ENCODE measurements at places on chromosomes 16 and 17.

GRCh38 chr17:28174352-28175046 is 132.0 kb downstream of the NLK start:
- peak; percentile 14 for DNase-seq

DNA sequence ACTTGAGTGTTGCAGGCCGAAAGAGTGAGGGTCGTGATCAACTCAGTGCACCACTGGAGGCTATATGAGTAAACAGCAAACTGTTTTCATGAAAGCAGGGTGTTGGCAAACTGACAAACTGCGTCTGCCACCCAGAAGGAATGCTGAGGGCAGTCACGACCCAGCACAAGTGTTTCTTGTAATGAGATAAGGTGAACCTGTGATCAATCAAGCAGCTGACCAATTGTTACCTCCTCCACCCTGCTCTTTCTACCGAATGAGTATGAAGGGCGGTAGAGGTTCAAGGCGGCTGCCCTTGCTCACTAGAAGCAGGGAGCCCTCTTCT is 5.5 kb upstream of the SRL start:
- no peak for DNase-seq

- DNase-seq: no peak
These were observed 12.9 kb downstream of the PRSS22 start for GRCh38 chr16:2845116-2845515.

GRCh38 chr16:55308973-55309372 is 15.0 kb upstream of the IRX6 start:
- DNase-seq: no peak

DNA sequence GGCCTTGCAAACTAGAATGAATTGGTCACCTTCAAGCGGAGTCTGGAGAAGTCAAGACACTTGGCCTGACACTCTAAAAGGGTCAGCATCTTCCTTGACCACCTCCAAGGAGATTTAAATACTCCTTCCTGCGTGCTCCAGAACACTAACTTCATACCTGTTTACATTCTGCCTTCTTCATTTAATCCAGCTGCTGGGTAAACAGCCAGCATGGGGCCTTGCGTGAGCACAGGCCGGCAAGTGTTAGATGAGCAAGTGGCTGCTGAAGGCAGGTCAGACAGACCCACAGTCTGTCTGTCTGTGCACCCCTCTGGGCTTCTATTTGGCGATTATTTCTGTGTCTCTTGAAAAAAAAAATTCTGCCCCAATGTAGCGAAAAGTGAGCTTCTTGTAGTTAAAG is 153.8 kb downstream of the MSI2 start:
- DNase-seq: no peak

DNA sequence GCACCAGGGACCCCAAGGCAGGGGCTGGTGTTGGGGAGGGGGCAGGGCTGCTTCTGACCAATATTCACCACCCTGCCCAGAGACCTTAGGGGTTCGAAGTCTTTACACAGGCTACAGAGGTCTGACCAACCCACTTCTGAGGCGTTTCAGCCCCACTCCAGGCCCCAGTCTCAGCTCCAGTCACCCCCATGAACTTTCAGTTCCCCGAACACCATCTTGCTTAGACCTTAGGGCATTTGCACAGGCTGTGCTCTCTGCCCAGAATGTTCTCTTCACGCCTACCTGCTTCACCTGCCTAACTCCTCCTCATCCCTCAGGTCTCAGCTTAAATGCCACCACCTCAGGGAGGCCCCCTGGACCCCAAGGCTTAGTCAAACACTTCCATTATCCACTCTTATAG is 25.8 kb upstream of the CPNE2 start:
- DNase-seq: no peak

DNA sequence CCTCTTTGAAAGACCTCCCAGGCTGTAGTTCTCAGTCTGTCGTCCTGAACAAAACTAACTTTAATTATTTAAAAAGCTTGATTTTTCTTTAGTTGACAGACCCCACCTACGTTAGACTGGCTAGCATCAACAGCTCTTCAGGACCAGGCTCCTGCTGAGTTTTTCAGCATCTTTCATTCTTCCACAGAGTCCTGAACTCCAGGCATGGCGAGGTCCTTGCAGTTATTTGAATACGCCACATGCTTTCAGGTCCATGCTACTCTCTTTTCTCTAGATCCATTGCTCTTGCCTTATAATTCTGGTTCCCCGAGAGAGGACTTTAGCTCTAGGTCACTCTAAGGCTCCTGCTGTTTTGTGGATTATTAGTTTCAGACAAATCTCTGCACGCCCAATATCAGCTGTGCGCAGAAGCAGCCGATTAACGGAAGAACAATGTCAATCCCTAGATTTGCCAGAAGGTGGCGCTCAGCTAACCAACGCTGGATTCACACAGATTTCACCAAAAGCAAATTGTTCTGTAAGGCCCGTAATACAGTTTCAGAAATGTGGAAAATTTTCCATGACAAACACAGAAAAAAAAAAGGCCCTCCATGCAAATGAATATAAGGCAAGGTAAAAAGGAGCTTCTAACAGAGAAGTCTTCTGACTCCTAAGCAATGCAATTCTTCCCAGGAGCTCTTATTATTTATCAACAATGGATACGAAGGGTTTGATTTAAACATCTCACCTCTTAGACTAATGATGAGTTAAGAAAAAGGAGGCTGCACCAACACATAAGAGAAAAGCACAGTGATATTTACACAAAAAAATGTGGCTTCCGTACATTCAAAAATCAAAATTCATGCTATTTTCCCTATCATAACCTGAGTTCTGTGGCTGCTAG is 33.5 kb upstream of the BCO1 start:
- DNase-seq: peak; percentile 11

- no peak for DNase-seq
These were observed 28.6 kb upstream of the ITGA3 start for GRCh38 chr17:50027172-50027880.

DNA sequence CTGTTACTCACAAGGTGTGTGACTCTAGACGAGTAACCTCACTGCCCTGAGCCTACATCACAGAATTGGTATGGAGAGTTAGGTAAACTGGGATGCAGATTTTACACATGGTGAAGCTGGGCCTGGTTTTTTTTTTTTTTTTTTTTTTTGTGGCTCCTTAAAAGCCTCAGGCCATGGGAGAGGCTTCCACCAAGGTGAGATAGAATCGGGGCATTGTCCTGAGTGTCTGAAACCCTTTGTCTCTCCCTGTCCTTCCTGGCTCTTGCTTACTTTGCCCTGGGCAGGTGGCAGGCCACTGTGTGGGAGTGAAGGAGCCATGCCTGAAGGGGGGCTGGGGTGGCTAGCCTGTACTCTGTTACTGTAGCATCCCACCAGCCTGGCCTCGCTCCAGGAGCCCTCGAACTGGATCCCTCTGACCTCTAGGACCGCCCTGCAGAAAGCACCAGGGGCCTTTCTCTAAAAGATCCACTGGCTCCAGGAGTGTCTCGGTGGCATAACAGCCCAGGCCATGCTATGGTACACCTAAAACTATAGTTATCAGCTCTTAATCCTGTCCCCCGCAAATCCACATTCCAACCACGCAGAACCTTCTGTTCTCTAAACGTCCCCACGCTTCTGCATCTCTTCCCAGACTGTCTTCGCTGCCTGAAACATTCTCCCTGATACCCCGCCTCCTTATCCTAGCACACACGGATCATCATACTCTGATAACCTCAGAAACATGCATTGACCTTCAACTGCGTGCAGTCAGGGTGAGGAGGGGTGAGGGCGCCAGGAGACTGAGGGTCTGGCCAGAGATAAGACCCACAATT is 1.7 kb upstream of the SLC13A2 start:
- no peak for DNase-seq

DNA sequence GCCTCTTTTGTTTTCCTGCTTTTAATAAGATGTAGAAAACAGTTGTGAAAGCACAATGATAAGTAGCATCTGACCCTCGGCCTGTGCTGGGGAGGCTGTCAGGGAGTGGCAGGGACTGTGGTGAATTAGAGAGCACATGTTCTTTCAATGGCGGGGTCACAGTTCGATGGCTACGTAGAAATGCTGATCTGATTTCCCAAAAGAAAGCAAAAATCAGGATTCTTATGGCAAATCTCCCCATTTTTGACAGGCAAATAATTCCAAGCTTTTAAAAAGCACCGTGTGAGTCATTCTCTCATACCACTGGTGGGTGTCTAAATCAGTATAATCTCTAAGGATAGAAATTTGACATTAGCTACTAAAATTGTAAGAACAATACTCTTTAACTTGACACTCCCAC is 4.2 kb upstream of the MAPK7 start:
- DNase-seq: no peak

GRCh38 chr16:85303354-85303883 is 191.1 kb upstream of the CIBAR2 start:
- DNase-seq: peak; percentile 72

GRCh38 chr17:49455272-49455861 is 39.7 kb upstream of the NGFR start:
- DNase-seq: no peak

- no peak for DNase-seq
These were observed 451.9 kb downstream of the SLC39A11 start for GRCh38 chr17:72640415-72641165.

DNA sequence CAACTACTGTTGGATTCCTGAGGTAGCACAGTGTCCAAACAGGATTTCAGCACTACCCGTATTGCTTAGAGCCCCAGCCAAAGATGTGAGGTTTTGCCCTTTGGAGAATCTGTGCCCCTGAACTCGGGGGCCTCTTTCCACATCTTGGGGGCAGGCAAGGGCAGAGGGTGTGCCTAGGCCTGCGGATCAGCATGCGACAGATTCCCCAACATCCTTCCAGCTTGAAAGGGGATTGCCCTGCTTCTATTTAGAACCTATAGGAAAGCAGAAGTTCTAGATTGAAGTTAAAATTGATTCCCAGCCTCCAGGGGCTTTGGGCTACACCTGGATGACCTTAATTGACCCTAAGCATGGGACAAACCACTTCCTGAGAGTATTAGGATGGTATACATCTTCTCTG is 19.6 kb downstream of the NOD2 start:
- DNase-seq: no peak

GRCh38 chr17:55500103-55500502 is 11.1 kb downstream of the SMIM36 start:
- DNase-seq: no peak

- DNase-seq: no peak
These were observed 66.8 kb downstream of the KPNA2 start for GRCh38 chr17:68102318-68102758.

- DNase-seq: no peak
These were observed 22.1 kb downstream of the TMC7 start for GRCh38 chr16:19005561-19006445.

- DNase-seq: no peak
These were observed 11.9 kb upstream of the TEDC2 start for GRCh38 chr16:2447920-2448583.

DNA sequence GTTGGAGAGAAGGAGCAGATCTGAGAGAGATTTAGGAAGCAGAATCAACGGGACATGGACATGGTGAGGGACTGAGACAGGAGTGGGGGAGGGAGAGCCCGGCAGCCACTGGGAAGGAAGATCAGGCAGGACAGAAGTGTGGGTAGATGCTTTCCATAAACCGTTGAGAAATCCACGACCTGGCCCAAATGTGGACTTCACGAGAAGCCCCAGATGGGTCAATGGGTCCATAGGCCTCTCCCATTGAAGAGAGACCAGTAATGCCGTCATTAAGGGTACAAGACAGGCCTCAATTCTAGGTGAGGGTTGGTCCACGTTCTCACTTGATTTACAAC is 530 bp upstream of the CCL22 start:
- no peak for DNase-seq

GRCh38 chr17:39156491-39156890 is 5.1 kb upstream of the PLXDC1 start:
- DNase-seq: no peak

DNA sequence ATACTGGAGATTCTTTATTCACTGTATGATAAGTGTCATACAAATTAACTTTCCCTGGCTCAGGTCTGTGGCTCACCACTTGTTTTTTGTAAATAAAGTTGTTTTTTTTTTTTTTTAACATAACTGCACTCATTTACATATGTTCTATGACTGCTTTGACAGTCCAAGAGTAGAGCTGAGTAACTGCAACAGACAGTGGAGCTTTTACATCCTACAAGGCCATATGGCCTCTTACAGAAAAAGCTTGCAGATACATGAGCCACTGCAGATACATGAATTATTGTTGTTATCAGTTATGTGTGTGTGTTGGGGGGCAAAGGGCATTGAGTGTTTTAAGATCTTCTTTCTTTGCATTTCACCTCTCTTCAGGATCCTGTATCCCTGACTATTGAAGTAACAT is 311.7 kb downstream of the BCAS3 start:
- DNase-seq: no peak

GRCh38 chr17:64628641-64629040 is 33.5 kb downstream of the SMURF2 start:
- no peak for DNase-seq

- DNase-seq: no peak
These were observed 1.8 kb downstream of the ATP2A3 start for GRCh38 chr17:3962217-3962964.

- DNase-seq: no peak
These were observed 40.5 kb upstream of the RASD1 start for GRCh38 chr17:17536702-17537101.

DNA sequence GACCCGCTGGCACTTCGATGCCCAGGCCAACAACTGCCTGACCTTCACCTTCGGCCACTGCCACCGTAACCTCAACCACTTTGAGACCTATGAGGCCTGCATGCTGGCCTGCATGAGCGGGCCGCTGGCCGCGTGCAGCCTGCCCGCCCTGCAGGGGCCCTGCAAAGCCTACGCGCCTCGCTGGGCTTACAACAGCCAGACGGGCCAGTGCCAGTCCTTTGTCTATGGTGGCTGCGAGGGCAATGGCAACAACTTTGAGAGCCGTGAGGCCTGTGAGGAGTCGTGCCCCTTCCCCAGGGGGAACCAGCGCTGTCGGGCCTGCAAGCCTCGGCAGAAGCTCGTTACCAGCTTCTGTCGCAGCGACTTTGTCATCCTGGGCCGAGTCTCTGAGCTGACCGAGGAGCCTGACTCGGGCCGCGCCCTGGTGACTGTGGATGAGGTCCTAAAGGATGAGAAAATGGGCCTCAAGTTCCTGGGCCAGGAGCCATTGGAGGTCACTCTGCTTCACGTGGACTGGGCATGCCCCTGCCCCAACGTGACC is 5.0 kb downstream of the WFIKKN2 start:
- no peak for DNase-seq

GRCh38 chr17:33469911-33470310 is 176.8 kb upstream of the ASIC2 start:
- no peak for DNase-seq

DNA sequence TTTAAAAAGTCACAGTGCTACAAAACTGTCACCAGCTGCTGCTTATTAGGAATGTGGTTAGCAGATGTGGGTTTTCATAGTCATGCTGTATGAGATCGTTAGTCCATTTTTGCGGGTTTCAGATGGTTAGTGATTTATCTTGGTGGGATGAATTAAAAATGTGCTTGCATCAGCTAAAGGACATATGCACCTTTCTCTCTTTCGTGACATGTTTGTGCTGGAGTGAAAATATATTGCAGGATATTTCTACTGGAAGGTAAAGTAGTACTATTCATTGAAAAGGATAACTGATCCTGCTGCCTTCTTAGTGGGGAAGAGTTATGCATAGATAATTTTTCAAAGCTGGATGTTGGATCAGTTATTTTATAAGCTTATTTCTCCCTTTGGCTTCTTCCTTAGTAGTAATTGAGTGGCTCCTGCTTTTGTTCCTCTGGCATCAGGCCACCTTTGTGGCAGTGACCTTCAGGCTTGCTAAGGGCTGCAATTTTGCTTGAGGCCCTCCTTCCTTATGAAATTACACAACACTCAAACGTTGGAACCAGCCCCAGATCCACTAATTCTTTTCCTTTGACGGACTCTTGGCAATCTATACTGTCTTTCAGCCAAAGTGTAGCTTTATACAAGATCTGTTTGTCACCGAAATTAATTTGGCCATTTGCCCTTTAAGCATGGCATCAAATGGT is 7.5 kb upstream of the SNTB2 start:
- DNase-seq: no peak

GRCh38 chr17:57515662-57516211 is 229.4 kb downstream of the CCDC182 start:
- no peak for DNase-seq

Data from stimulated activated CD4-positive, alpha-beta T cell treated with anti-CD3 and anti-CD28 coated beads, Interleukin-12 subunit alpha, Interleukin-12 subunit beta, amount 100 ng/mL, for 48 hours (primary cell).